NCI-H446 treated with DMSO at 0.1 percent for 48 hours (cell line): ENCODE measurements at places on chromosomes 13 and 19.

DNA sequence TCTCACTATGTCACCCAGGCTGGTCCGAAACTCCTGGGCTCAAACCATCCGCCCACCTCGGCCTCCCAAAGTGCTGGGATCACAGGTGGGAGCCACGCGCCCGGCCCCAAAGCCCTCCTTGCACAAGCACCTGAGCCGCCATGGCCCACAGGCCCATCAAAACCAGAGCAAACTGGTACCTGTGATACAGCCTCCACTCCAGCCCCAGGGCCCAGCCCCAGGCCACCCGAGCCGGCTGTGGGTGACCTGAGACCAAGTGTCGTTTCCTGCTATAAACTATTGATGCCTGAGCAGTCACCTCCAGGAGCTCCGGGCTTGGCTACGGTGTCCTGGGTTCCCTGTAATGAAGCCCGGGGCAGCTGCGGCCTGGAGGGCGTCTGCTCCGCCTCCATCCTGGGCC, 9.7 kb upstream of the PTBP1 start:
- DNase-seq, result no peak

DNA sequence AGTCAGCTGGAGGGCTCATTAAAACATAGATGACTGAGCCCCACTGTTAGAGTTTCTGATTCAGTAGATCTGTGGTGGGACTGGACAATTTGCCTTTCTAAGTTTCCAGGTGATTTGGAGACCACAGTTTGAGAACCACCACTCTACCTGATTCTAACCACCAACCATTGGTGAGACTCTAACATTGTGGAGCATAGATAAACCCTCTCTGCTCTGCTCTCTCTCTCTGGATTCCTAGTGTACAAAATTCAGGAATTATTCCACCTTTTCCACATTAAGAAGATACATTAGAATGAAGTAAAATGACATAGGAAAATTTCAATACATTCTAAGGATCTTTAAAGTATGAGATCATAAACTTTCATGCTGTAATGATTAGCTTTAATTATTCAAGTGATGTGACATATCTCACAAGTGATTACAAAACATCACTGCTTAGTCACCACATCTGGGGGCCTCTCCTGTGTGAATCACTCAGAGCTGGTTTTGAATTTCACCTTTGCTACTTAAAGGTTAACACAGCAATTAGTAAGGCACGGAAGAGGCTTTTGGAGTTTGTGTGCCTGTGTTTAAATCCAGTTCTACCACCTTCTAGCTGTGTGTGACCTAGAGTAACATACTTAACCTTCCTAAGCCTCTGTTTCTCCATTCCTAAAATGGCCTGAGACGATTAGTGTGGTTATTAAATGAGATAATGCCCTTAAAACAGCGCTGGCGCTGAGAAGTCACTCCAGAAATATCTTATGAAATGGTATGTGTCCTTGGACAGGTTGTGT, 78.5 kb upstream of the NBEA start:
- DNase-seq, result no peak

- no peak for DNase-seq
These were observed 799 bp downstream of the NR1H2 start for GRCh38 chr19:50377051-50377461.

DNA sequence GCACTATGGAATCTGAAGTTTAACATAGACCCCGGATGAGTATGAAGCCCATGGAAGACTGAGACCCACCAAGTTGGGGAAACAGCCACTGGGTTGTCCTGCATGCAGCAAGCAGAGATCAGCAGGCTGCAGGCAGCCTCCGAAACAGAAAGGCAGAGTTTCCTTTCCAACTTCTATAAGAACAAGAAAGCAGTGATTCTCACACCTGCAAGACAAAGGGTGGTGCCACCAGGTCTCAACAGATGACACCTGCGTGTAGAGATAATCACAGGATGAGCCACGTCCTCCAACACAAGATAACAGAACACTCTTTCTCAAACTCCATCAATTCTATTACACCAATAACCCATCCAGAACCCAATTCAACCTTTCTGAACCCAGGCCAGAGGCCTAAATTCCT, 457.9 kb downstream of the FOXO1 start:
- no peak for DNase-seq

DNA sequence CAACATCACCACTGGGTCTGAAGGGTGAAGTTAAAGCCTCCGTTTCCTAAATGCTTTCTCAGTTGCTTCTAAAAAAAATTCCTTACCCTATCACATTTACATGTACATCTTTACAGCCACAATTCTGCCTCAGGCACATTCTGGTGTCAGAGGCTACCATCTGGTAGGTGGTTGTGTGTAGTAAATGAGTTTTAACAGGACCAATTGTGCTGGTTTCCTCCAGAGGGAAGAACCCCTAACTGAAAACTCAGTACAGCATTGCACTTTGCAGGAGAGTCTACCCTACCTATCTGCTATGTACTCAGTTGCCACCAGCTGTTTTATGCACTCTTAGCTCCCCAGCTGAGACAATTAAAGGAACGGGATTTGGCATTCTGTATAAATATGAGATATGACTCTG, 1576.5 kb downstream of the PCDH9 start:
- no peak for DNase-seq

GRCh38 chr19:18870531-18871172, 25.3 kb downstream of the CERS1 start:
- DNase-seq, result no peak

DNA sequence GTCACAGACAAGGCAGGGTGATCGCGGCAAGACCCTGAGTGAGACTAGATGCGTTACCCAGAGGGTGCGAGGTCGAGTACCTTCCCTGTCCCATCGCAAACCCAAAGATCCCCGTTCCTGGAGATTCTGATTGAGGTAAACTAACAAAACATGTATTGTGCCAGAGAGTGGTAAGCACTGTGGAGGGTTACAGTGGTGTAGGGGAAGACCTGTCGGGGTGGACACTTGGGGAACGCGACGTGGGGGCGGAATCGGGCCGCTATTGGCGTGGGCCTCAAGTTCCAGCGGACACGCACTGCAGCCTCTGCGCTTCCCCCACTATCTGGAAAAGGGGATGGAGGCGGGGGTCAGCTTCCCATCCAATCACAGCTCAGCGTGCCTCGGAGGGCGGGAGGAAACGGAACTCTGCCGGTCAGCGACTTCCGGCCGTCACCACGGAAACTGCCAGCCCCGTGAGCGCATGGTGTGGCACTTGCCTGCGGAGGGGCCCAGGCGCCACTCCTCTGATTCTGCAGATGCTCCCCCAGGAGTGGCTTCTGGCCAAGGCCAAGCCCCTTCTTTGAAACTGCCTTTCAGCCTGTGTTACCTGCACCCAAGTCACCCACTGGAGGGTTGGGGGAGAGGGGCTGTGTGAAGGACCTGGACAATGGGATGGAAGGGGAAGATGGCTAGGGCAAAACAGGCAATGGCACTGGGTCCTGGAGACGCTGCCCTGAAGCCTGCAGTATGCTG, 1.0 kb upstream of the UBE2M start:
- DNase-seq, result no peak

GRCh38 chr13:79226938-79227337, 179.1 kb downstream of the RBM26 start:
- DNase-seq, result no peak

DNA sequence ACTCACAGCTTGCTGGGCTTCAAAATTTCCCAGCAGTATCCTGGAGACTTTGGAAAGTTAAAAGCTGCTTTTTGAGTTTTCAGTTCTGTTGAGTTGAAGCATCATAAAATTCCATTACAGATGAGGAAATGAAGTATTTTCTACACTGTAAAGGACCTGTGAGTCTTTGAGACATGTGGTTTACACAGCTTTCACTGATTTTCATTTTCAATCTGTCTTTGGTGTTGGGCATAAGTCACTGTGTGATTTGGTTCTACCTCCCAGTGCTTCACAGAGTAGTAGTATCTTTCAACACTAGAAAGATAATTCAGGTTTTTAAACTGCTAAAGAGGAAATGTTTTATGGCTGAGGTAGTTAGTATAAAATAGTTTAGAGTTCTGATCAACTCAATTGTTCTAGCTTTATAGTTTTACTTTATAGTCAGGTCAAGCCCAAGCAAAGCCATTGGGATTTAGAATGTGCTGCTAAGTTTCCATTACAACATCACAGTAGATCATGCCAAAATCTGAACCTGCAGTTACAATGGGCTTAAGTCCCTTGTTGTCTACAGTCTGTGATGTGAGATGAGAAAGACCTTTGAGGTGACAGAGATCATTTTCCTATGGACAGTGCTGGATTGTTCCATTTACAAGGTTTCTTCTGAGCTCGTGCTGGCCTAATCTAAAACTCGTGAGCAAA, 161.6 kb downstream of the FLT1 start:
- DNase-seq, result no peak

DNA sequence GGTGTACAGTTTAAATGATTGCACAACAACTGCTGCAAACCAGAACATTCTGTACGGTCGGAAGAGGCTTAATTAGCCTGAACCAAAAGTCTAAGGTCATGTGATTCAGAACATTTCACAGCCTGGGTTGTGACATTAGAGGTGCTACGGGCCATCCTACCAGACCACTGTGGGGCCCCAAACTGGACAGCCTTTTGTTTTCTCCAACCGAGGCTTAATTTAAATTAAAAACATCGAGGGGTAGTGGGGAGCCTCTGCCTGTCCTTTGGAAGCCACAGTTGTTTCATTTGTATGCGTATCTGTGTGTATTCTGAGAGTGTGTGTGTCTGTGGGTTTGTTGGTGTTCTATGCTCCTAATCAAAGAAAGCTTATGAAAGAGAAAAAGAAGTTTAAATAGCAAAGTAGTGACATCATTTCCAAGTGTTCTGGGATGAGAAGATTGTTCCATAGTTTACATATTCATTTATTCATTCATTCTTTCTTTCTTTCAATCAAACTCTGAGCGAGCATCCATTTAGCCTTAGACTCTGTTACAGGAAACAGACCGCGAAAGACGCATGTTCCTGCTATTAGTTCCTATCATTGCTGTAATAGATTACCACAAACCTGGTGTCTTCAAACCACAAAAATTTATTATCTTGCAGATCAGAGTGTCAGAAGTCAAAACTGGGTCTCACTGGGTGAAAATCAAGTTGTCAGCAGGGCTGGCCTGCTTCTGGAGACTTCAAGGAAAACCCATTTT, 444.8 kb downstream of the FOXO1 start:
- DNase-seq, result no peak

DNA sequence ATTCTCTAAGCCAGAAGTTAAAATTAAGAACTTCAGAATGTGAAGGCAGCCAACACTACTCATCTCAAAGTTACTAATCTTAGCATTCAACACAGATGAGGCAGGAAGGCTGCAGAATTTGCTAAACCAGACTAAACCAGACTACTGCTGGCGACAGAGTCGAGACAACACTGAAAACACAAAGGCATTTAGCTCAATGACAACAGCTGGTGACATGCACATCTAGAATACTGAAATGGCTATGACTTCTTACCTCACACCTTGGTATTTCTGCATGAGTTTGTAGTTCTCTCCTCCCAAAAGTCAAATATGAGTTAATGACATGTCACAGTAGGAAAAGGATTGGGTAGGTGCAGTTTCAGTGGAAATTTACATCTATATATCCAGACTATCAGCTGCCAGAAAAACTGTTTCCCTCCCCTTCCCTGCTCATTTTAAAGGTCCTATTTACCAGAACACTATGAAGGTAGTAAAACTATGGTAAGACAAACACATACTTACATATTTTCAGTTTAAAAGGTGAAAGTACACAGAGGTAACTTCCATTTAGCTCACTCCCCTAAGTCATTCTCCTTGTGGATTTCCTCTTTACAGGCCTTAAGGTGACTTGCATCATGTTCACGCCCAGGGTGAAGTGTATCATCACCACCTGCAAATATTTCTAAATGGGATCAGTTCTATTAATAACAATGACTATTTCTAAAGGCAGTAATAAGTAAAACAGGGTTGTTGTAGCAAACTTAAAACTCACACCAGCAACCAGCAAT, 21.4 kb downstream of the FOXO1 start:
- no peak for DNase-seq
